GOT3 (cell line): ENCODE measurements at places on chromosomes 4 and X.

GRCh38 chr4:152585023-152585441 is 49.1 kb upstream of the FBXW7 start:
- DNase-seq = no peak

- DNase-seq = no peak
These were observed 249.5 kb downstream of the PTTG2 start for GRCh38 chr4:38209654-38210053.

DNA sequence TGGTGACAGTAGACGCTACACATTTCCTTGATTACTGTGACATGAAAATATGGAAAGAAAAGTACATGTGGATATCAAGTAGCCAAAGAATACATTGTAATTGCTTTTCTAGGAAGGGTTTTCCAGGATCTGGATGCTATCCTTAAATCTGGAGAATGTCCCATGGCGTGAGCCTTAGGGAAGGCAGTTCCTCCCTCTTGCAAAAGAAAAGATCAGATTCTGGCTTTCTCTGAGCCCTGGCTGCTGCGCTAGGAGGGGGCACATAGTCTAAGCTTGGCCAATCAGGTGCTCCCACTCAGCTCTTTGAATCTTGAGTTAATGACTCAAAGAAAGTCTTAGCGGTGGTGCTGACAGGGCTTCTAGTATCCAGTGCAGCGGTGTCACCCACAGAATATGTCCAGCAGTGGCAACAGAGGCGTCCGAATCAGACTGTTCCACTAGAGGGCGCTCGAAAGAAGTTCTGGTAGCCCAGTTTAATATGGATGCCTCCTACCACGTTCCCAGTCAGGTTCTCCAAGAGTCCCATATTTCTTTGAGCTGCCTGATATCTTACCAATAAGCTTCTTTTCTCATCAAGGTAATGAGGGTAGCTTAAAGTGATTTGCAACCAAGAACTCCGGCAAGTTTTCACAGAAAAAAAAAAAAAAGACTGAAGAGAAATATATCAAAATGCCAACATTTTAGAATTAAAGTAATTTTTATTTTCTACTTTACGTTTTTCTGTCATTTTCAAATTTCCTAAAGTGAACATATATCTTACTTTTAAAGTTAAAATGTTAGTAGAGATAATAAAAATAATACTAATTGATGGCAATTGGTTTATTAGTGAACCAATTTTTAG is 213.4 kb upstream of the S100G start:
- DNase-seq = peak; percentile 60

DNA sequence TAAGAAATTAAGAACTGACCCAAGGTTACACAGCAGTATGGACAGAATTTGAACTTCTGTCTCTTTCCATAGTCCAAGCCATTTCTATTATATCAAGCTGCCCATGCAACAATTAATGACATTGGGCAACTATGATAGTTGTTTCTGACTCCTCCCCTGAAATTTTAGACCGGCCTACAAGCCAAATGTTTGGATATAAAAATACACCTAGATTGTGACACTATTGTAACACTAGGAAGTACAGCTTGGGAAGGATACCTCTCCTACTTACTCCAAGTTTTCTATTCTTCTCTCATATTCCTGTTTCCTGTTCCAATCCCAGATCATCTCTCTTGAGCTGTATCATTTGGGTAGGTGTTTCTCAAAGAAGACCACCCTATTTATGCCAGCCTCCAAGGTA is 43.5 kb downstream of the RCHY1 start:
- DNase-seq = no peak

GRCh38 chr4:18664171-18664570 is 642.6 kb upstream of the LCORL start:
- DNase-seq = no peak

GRCh38 chrX:2385224-2385623 is 115.6 kb downstream of the DHRSX start:
- DNase-seq = no peak

GRCh38 chr4:114062499-114062898 is 83.1 kb upstream of the ARSJ start:
- no peak for DNase-seq

DNA sequence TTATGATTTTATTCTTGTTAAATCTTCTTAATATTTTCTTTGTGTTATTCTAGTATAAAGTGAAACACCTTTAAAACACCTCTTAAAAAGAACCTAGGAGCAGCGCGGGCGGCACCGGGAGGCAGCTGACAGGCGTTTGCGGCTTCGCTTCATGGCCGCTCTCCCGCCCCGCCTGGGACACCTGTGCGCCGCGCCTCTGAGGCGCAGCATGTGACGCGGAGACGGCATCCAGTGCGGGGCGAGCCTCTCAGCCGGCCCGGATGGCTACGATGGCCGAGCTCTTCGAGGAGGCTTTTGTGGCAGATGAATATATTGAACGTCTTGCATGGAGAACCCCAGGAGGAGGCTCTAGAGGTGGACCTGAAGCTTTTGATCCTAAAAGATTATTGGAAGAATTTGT is 1592.7 kb downstream of the TECRL start:
- DNase-seq = no peak

DNA sequence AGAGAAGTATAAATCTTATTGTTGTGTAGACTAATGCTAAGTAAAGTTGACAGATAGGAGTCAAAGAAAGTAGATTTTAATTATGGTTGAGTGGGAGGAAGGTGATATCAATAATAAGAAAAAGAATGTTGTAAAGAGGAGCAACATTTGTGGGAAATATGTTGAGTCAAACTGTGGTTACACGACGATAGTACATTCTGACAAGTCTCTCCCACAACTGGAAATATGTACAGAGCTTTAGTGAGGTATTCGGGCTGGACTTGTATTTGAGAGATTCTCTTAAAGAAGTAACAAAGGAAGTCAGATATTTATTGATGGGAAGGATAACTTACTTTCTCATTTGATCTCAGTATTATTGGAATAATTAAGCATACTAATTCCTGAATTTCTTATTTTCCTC is 525.3 kb upstream of the MAGEB2 start:
- DNase-seq = no peak

GRCh38 chrX:123961268-123962005 is at the start of gene STAG2:
Gene STAG2, plus strand, starts transcription at chrX:123961706. Its CDS starts 60,922 bp downstream, at chrX:124022628.
- DNase-seq = peak; percentile 12

DNA sequence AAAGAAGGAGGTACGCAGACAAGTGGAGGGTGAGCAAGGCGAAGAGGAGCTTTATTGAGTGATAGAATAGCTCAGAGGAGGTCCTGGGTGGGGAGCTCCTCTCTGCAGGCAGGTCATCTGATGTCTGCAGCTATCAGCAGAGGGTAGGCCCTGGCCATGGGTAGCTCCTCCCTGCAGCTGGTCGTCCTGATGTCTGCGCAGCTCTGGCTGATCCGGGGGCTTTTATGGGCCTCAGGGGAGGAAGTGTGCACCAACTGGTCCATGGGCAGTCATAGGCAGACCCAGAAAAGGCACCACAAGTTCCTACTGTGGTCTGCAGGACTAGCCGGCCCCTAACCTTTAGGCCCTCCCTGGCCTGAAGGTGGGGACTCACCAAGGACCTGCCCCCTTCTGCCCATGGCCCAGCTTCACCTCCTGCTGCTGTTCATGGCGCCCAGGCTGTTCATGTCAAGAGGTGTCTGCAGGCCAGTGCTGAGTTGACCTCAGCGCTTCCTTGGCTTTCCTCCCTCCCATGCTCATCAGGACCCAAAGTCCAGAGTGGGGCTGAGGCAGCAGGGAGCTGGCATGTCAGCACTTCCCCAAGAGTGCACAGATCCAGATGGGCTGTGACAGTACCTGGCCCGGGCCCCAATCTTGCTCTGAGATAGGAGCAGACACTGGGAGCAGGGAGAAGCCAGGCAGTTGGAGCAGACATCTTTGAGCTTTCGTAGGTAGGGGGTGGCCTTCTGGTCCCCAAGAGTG is 46.1 kb downstream of the ARAP2 start:
- DNase-seq = no peak

GRCh38 chr4:93658443-93658842 is 170.1 kb upstream of the ATOH1 start:
- no peak for DNase-seq

DNA sequence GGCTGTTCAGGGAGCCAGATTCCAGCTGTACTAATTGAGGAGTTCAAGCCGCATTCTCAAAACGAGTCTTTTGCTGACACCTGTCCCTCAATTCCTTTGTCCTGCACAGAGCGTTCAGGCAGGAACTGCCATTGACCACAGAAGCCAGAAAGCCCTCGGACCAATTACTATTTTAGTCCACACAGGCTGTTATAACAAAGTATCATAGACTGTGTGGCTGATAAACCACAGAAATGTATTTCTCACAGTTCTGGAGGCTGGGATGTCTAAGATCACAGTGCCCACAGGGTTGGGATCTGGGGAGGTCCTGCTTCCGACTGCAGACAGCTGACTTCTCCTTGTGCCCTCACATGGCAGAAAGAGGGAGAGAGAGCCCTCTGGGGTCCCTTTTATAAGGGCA is 119.8 kb upstream of the ATP6AP2 start:
- no peak for DNase-seq

- no peak for DNase-seq
These were observed 371.4 kb upstream of the FAM241A start for GRCh38 chr4:111773858-111774257.
